ENCODE measurements at places on chromosomes 7 and 10.

DNA sequence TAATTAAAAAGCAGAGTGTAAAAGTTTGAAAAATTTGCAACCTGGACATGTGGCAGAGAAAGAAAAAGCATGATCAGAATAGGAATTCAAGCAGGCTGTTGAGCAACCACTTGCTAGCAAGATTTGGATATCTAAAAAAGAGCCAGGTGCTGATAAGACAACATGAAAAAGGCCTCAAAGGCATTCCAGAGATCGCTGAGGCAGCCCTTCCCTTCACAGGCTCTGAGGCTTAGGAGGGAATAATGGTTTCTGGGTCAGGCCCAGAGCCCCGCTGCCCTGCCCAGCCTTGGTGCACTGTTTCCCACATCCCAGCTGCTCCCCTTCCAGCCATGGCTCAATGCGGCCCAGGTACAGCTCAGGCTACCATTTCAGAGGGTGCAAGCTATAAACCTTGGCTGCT, 64.1 kb upstream of the EEPD1 start:
- DNase-seq = no peak

GRCh38 chr10:121854809-121855445, 72.9 kb downstream of the ATE1 start:
- DNase-seq = no peak

DNA sequence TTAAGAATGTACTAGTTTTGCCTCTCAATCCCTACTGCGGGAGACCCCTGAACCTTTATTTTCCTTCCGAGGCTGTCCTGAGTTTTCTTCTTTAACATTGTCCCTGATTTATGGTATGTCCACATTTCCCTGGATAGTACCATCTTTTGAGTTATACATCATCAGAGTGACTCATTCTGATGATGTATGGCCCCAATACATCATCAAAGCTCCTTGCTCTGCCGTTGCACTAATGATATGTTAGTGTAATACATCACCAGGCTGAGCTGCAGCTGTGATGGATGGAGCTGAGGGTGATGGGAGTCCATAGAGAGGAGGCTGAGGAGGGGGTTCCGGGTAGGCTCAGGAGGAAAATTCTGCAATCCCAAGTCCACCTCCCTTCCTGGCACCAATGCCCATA, 986.5 kb downstream of the KCNMA1 start:
- DNase-seq = no peak

GRCh38 chr7:90773269-90773668, 177.1 kb downstream of the CDK14 start:
- DNase-seq = no peak

All from activated T-helper 9 cell treated with anti-CD3 and anti-CD28 coated beads, Interleukin-2, amount 50 U/mL, for 16 hours (primary cell).